Activated naive CD4-positive, alpha-beta T cell (primary cell): ENCODE measurements at places on chromosomes 2 and 18.

DNA sequence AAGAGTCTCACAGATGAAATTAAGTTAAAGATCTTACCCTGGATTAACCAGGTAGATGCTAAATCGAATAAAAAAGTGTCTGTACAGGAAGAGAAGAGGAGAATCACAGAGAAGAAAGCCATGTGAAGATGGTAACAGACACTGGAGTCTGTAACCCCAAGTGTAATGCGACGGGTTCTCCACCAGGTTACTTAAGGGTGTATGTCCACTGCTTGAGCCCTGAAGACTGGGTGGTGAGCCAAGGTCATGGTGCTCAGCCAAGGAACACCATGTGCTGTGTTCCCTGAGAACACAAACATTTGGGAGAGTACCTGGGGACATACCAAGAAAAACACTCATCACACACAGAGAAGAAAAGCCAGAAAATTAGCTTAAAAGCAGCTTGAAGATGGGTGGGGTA is 8.2 kb upstream of the ACADL start:
- no peak for DNase-seq

DNA sequence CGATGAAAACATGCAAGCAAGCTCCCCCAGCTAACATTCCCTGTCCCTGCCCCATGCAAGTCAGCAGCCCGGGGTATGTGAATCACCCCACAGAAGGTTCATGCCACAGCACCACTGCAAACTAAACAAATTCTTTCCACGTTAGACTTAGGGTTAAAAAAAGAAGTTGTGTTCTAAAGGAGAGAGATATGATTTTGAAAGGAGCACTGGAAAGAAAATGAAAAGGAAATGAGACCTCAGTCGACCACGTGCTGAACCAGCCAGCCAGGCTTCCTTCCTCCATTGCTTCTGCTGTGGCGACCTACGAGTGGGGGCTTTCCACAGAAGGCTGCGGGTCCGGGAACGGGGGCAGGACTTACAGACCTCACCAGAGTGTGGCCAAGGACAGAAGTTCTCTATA is 52.0 kb downstream of the ARL4C start:
- no peak for DNase-seq

DNA sequence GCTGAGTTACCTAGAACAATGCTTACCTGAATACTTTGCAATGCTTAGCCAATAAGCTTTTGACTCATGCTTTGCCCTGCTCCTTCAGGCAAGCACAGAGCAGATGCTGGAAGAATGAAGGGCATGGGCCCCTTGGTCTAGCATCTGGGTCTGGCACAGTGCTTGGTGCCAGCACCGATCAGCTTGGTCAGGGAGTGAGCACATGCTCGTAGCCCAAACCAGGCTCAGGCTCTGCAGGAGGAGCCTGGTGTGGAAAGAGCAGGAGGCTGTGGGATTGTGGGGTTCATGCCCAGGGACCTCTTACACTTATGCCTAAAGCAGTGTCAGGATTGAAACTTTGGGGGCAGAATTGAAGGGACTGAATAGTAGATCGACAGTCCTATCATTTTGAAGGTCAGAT is 283.7 kb upstream of the PXDN start:
- DNase-seq = no peak

GRCh38 chr2:232477751-232478510 is 9.7 kb downstream of the ECEL1 start:
- DNase-seq = no peak

DNA sequence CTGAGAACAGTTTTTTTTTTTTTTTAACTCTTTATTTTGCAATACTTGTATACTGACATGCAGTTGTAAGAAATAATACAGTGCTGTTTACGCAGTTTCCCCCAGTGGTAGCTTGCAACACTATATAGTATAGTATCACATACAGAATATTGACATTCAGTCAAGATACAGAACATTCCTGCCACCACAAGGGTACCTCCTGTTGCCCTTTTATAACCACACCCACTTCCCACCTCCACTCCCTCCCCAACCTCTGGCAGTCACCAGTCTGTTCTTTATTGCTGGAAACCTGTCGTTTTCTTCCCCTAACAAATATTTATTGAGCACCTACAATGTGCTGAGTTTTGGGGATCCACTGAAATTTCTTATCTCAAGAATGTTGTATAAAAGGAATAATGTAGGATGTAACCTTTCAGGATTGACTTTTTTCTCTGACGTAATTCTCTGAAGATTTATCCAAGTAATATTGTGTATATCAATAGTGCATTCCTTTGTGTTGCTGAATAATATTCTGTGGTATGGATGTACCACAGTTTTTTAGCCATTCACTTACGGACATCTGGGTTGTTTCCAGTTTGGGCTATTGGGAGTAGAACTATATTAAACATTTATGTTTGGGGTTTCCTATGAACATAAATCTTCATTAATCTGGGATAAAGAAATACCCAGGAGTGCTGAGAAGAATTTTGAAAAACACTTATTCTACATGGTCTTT is 51.4 kb upstream of the EML6 start:
- no peak for DNase-seq

DNA sequence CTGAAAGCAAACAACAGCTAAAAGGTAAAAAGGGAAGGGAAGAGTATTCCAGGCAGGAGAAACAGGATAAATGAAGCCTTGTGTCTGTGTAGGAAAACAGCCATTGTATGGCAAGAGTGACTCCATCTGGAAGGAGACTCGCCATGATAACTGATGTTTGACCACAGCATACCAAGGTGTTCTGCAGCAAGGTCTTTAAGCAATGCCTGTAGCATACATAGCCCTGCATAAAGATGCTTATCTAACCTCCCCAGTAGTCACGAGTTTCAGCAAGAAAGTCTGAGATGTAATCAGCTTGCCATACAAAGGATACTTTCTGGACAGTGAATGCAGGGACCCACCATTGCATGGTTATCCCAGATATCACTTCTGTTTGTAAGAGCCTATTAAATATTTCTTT is 11.9 kb upstream of the CCNT2 start:
- no peak for DNase-seq

DNA sequence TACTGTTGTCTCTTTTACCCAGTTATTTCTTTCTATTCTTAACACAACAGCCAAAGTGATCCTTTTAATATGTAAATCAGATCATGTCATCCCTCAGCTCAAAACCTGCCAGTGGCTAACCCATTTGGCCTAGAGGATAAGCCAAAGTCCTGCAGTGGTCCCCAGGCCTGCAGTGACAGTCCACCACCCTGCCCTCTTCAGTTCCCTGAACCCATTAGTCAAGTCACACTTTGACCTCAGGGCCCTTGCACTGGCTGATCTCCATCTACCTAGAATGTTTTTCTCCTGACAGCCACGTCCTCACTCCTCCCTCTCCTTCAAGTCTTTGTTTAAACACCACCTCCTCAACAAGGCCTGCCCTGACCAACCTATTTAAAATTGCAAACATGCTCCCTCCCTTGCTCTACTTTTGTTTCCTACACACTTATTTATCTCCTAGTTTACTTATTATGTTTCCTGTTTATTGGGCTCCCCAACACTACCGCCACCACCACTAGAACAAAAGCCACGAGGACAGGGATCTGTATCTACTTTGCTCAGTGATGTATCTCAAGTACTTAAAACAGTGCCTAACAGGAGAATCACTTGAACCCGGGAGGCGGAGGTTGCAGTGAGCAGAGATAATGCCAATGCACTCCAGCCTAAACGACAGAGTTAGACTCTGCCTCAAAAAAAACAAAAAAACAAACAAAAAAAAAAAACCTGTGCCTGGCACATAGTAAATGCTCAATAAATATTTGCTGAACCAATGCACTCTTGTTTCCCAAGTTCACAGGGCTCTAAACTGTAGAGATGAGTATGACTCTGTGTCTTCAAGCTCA is 9.3 kb downstream of the MREG start:
- no peak for DNase-seq

GRCh38 chr2:632471-632870 is 44.7 kb downstream of the TMEM18 start:
- no peak for DNase-seq

- no peak for DNase-seq
Observed at GRCh38 chr2:106232638-106233349, 38.7 kb upstream of the UXS1 start.

- no peak for DNase-seq
Observed at GRCh38 chr2:131584940-131585339, 57.3 kb downstream of the CCDC74A start.

GRCh38 chr2:68932402-68932801 is 20.3 kb downstream of the GKN2 start:
- no peak for DNase-seq

DNA sequence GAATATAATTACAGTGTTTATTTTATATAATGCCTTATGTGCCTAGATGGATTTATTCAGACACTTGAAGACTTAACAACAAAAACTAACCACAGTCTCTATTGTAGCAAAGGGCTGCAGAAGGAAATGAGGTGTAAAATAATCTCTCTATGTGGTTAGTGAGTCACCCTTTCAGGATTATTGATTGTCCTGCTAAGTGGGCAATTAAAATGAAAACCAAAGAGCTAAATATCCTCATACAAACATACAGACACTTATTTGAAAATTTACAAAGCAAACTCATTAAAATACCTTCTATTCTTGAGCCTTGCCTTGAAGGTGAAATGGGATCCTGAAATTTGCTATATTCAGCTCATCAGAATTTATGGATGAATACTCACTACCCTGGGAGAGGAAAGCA is 27.7 kb upstream of the DCC start:
- no peak for DNase-seq

DNA sequence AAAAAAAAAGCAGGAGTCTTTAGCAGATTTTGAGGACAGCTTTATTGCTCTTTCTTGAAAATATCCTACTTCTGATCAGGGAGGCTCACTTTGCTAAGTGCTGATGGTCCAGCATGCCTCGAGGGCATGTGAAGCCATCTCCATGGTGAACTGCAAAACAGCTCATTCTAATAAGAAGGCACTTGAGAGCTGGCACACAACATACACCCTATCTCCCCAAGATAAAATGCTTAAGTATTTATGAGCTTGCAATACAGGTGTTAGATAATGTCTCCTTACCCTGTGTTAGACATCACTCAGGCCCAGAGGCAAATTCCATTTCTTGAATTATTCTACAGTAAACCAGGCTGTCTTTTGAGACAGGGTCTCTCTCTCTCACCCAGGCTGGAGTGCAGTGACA is 2.7 kb downstream of the ENOSF1 start:
- DNase-seq = no peak

GRCh38 chr18:40371673-40372072 is 1583.4 kb upstream of the PIK3C3 start:
- DNase-seq = no peak

DNA sequence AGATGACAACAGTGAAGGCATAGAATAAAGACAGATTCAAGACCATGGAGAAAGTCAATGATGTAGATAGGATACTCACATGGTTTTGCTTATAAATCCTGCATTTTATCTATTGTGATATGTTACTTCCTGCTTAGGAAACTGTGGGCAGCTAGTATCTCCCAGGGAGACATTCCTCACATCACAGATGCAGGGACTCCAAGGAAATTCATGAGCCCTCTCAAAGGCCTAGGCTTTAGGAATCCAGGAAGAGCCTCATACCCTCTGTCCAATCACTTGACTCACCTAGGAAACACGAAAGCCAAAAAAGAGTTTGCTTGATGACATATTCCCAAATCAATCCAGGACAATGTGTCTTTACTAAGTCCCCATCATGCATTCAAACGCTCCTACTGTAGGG is 247.8 kb upstream of the KLHL29 start:
- no peak for DNase-seq

- no peak for DNase-seq
Observed at GRCh38 chr18:61379827-61380226, 46.6 kb downstream of the CDH20 start.

DNA sequence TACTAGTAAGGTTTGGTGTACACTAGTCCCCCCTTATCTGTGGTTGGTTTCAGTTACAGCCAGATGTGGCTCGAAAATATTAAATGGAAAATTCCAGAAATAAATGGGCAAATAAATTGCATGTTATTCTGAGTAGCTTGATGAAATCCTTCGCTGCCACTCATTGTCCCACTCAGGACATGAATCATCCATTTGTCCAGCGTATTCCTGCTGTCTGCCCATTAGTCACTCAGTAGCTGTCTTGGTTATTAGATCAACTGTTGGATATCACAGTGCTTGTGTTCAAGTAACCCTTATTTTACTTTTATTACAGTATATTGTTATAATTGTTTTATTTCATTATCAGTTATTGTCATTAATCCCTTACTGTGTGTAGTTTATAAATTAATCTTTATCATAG is 21.7 kb downstream of the ZDBF2 start:
- no peak for DNase-seq

GRCh38 chr2:178997477-178997876 is 52.5 kb downstream of the CCDC141 start:
- no peak for DNase-seq

DNA sequence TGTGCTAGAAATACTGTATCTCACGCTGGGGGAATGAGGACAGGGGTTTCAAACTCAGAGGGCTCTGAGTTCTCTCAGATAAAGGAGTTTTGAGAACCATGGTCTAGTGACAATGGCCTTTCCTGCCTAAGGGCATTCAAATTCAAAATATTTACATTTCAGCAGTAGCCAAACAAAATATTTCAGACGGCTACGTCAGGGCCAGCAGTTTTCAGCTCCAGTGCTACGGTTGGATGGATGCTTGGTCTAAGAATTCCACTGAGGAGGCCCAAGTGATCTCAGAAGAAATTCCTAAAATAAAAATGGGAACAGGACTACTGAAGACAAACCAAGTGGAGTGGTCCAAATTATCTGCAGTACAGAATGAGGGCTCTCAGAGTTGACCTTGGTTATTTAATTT is 41.1 kb upstream of the SCG2 start:
- DNase-seq = no peak

DNA sequence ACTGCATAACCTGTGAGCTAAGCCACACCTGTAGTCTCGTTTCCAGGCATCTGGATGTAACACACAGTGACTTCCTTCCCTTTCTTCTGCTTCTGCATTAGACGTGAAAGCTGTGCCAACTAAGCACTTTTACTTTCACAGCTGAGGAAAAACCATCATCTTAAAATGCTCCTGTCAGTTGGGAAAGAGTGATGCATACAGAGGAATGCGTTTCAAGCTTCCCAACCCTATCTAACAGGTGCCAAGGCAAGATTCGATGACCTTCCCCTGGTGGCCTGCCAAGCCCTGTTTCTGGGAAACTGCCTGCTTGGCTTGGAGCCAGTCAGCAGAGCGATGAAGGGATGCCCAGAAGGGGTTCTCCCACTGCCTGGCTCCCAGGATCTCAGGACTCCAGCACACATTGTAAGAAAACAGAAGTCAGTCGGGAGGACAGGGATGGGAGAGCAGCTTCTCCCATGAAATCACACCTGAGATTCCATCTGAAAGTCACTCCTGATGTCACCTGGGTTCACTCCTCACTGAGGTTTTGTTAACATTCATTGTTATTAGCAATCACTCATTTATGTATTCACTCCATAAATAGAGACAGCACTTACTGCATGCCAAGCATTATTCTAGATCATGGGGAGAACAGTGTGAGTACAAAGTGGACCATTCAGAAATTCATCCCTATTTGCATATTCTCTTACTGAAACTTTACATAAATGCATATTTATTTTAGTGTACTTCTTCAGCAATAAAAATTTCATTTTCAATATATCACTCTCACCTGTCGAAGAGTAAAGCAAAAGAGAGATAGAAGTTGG is 64.1 kb downstream of the DTNA start:
- no peak for DNase-seq

GRCh38 chr2:218422403-218423086 is 3.6 kb downstream of the VIL1 start:
- DNase-seq = no peak

- DNase-seq = no peak
Observed at GRCh38 chr2:60796573-60797509, 40.8 kb downstream of the PAPOLG start.

GRCh38 chr2:159711562-159712142 is 654 bp upstream of the MARCHF7 start:
- no peak for DNase-seq

GRCh38 chr2:229714080-229714735 is at the start of gene DNER:
Gene DNER (minus strand): TSS chr2:229714555. CDS start chr2:229714423, 132 bp downstream.
- peak; percentile 20 for DNase-seq
